ENCODE measurements at places on chromosomes 2 and 18. TPM values are rescaled to one million over a fixed set of nuclear protein-coding genes. Genes with fewer than 3 reads are reported as not detected.

DNA sequence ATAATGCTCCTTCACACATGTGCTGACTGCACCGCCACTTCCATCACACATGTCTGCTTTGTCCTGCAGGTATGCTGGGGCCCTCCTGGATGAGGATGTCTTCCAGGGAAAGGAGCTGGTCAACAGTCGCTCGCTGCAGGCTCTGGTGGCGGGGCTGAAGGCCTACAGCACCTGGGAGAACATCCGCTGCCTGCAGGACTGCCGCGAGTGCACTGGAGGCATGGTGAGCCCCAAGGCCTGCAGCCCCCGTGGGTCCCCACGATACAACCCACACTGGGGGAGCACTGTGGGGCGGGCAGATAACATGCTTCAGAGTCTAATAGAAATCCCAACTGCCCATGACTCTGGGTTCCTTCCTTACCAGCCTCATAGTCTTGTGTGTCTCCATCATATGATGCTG, 187.3 kb upstream of the BCL2L11 start:
- no peaks in the 10 kb centered on the region for H3K36me3 ChIP-seq
- H3K27ac ChIP-seq: no peak overlapping the region
- DNase-seq: peak; percentile 53

- no peaks in the 10 kb centered on the region for H3K4me1 ChIP-seq
- no peak overlapping the region for H3K4me3 ChIP-seq
- H3K36me3 ChIP-seq: no peaks in the 10 kb centered on the region
- no peak for DNase-seq
- H3K27me3 ChIP-seq: no peaks in the 10 kb centered on the region
Measured at GRCh38 chr2:157923598-157924217, 47.6 kb upstream of the ACVR1 start.

DNA sequence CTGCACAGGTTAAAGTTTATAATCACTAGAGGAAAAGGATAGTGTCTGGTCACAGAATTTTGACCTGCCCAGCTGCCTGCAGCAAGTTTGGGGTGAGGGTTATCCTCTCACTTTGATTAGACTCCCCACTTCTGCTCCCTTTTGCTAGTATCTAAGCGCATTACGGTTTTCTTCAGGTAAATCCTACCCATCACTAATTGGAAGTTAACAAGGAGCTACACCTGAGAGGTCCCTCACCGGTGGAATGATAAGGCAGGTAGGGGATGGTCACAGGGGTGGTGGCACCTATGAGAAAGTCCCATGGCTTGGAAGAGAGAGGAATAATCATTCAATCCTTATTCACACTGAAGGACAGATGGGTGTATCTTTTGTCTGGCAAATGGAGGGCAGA, 7.6 kb downstream of the BCL2 start:
- no peaks in the 10 kb centered on the region for H3K36me3 ChIP-seq
- H3K4me3 ChIP-seq: no peak overlapping the region
- no peak overlapping the region for H3K27ac ChIP-seq
- peaks cover 2% of the 10 kb centered on the region for H3K4me1 ChIP-seq

GRCh38 chr2:195447323-195447975, 209.6 kb upstream of the SLC39A10 start:
- H3K27ac ChIP-seq: no peak overlapping the region
- H3K4me3 ChIP-seq: no peak overlapping the region
- DNase-seq: no peak
- no peaks in the 10 kb centered on the region for H3K4me1 ChIP-seq
- no peaks in the 10 kb centered on the region for H3K27me3 ChIP-seq
- H3K36me3 ChIP-seq: no peaks in the 10 kb centered on the region

DNA sequence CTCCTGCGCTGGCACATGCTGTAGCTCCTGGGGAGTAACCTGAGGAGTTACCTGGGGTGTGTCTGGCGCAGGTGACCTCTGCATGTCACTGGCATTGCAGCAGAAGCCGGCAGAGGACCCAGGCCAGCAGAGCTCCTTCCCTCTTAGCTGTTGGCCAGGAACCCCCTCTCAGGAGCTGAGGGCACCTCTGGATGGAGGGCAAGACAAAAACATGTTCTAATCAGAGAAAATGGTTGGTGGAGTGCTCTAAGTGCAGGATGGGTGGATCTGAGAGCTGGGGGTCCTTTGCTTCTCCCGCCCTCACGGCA, 44.9 kb upstream of the SNTG2 start:
- no peaks in the 10 kb centered on the region for H3K27me3 ChIP-seq
- H3K4me3 ChIP-seq: no peak overlapping the region
- no peak overlapping the region for H3K27ac ChIP-seq

The MTIF2 gene
- 25.9 TPM for total RNA-seq

The SLC19A3 gene
- 37.3 TPM for total RNA-seq

The DCC gene
- total RNA-seq: 0.76 TPM

Measured in upper lobe of left lung (tissue), 6 donors.